ENCODE measurements at places on chromosomes 5 and 9.

- no peak for DNase-seq
Observed at GRCh38 chr9:7980041-7980440, 180.5 kb upstream of the DMAC1 start.

DNA sequence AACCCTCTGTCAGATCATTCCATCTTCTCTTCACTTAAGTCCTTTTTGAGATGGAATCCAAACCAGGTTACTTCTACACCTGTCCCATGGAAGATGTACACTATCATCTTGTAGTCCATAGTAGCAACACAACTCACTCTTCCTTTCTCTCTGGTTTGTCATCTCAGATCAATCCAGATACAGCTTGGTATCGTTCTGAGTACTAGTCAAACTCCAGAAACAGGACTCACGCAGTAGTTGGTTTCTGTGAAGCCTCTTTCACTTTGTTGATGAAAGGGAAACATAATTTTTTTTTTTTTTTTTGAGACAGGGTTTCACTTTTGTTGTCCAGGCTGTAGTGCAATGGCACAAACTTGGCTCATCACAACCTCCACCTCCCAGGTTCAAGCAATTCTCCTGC lies 484.0 kb downstream of the PRDM9 start:
- no peak for DNase-seq

- no peak for DNase-seq
Observed at GRCh38 chr9:42386477-42386876, 203.0 kb downstream of the SPATA31A6 start.

- DNase-seq: no peak
Observed at GRCh38 chr9:5205071-5205470, 19.6 kb upstream of the INSL6 start.

GRCh38 chr9:2798423-2798822 lies 45.5 kb downstream of the PUM3 start:
- DNase-seq: no peak

GRCh38 chr5:57687596-57687995 lies 205.0 kb upstream of the ACTBL2 start:
- no peak for DNase-seq

Data from SJCRH30 (cell line).